ENCODE measurements at places on chromosomes 2 and 18. TPM values are rescaled to one million over a fixed set of nuclear protein-coding genes. Genes with fewer than 3 reads are reported as not detected.

DNA sequence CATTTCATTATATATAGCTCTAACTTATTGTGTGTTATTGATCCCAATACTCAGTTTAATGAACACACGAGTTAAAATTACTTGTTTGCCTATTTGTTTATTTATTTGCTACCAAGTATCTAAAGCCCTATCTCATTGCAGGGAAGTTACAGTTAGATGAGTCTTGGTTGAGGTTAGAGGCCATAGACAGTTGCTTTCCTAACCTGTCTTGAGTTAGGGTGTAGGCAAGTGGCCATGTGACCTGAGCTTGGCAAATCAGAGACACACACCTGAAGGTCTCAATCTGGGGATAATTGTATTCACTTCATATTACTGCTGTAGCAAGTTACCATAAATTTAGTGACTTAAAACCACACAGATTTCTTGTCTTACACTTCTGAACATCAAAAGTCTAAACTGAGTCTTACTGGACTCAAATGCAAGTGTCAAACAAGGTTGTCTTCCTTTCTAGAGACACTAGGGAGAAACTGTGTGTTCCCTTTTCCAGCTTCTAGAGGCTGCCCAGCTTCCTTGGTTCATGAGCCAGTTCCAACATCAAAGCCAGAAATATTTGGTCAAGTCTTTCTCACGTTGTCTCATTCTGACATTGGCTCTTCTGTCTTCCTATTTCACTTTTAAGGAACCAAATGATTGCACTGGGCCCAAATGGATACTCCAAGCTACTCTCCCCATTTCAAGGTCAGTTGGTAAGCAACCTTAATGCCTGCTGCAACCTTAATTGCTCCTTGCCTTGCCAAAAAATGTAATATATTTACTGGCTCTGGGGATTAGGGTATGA lies 39.7 kb downstream of the COL3A1 start:
- DNase-seq: no peak
- H3K4me3 ChIP-seq: no peak overlapping the region
- no peaks in the 10 kb centered on the region for H3K4me1 ChIP-seq
- no peak overlapping the region for H3K27ac ChIP-seq

The SERPINB3 gene
- total RNA-seq: not detected

- no peaks in the 10 kb centered on the region for H3K36me3 ChIP-seq
- H3K27ac ChIP-seq: no peak overlapping the region
- H3K4me1 ChIP-seq: no peaks in the 10 kb centered on the region
- no peak overlapping the region for H3K4me3 ChIP-seq
- no peak for DNase-seq
Observed at GRCh38 chr18:7417727-7418126, 149.4 kb upstream of the PTPRM start.

The C2orf80 gene
- not detected for total RNA-seq

The CRYBA2 gene
- not detected for total RNA-seq

DNA sequence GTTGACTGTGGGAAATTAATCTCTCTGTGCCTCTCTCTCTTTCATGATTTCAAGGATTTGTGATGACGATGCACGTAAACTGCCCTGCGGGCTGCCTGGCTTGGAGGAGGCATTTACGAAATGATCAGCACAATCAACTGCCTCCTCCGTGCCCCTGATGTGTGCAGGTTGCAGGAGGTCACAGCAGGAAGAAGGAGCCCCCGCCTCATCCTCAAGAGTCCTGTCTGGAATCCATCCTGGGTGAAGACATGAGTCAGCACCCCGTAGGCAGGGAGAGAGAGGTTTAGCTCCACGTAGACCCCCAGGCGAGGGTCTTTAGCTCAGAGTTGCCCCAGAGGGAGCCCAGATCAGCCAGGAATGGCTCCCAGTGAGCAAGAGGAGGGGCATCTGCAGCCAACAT lies 17.1 kb upstream of the TEX51 start:
- no peak for DNase-seq
- no peaks in the 10 kb centered on the region for H3K4me1 ChIP-seq
- no peak overlapping the region for H3K27ac ChIP-seq

The PRKRA gene
- 48.5 TPM for total RNA-seq

The CCDC85A gene
- not detected for total RNA-seq

GRCh38 chr18:70158992-70159717 lies 46.3 kb downstream of the RTTN start:
- no peaks in the 10 kb centered on the region for H3K4me1 ChIP-seq
- H3K27me3 ChIP-seq: no peaks in the 10 kb centered on the region
- no peaks in the 10 kb centered on the region for H3K36me3 ChIP-seq
- H3K27ac ChIP-seq: no peak overlapping the region

DNA sequence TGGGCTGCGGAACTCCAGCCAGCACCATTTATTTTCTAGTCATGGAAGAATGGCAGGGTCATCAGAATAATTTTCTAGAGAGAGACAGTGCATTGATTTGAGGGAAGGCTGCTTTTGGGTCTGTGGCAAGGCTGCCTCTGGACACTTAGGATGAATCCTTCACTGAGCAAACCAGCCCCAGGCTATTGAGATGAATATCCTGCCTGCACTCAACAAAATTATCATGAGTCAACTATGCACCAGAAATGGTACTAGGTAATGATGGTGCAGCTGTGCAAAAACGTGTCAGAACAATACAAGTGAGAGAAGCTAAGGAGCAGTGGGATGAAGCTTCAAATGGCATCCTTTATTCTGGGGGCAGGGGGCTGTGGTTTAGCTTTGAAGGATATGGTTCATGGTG lies 115.8 kb downstream of the SPHKAP start:
- no peaks in the 10 kb centered on the region for H3K27me3 ChIP-seq
- H3K4me1 ChIP-seq: no peaks in the 10 kb centered on the region

GRCh38 chr18:44453505-44453904 lies 227.2 kb upstream of the SETBP1 start:
- no peaks in the 10 kb centered on the region for H3K4me1 ChIP-seq
- no peak overlapping the region for H3K27ac ChIP-seq
- no peak for DNase-seq
- no peaks in the 10 kb centered on the region for H3K36me3 ChIP-seq
- H3K4me3 ChIP-seq: no peak overlapping the region

GRCh38 chr2:76295762-76296161 lies 585.0 kb upstream of the GCFC2 start:
- no peaks in the 10 kb centered on the region for H3K27me3 ChIP-seq
- DNase-seq: no peak
- no peak overlapping the region for H3K27ac ChIP-seq
- H3K4me3 ChIP-seq: no peak overlapping the region
- no peaks in the 10 kb centered on the region for H3K4me1 ChIP-seq
- H3K36me3 ChIP-seq: no peaks in the 10 kb centered on the region

The LBH gene
- 115 TPM for total RNA-seq

- no peak overlapping the region for H3K4me3 ChIP-seq
- DNase-seq: no peak
- no peak overlapping the region for H3K27ac ChIP-seq
- no peaks in the 10 kb centered on the region for H3K27me3 ChIP-seq
Observed at GRCh38 chr18:49030692-49031443, 80.1 kb upstream of the SMAD7 start.

GRCh38 chr2:42618116-42618515 lies 49.7 kb downstream of the MTA3 start:
- H3K27me3 ChIP-seq: no peaks in the 10 kb centered on the region
- H3K27ac ChIP-seq: no peak overlapping the region
- no peaks in the 10 kb centered on the region for H3K4me1 ChIP-seq

DNA sequence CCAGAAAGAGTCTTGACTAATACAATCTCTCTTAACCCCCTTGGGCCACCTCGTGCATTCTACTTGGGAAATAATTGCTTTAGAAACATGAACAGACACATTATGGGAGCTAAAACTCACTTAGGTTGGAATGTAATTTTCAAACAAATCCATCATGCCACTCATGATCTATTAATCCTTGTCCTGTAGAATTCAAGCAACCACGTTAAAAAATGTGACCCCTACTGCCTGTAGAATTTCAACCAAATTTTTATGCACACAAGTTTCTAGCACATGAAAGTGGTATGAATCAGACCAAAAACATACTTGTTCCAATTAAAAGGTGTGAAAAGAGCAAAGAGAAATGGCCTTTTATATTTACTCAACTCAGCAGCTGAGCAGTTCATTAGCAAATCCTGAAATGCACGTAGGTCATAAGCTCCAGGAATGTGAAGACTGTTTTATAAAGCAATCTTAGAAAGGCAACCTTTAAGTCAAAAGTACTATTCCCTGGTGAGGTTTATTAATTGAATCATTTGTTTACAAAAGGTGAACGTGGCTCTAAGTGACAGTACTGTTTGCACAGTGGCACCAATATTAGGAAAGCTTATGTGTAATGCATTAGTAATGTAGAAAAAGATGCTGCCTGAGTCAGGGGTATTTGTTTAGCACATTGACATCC lies 459.4 kb upstream of the UBE2E3 start:
- no peaks in the 10 kb centered on the region for H3K36me3 ChIP-seq
- no peak overlapping the region for H3K4me3 ChIP-seq
- H3K4me1 ChIP-seq: no peaks in the 10 kb centered on the region
- DNase-seq: no peak

DNA sequence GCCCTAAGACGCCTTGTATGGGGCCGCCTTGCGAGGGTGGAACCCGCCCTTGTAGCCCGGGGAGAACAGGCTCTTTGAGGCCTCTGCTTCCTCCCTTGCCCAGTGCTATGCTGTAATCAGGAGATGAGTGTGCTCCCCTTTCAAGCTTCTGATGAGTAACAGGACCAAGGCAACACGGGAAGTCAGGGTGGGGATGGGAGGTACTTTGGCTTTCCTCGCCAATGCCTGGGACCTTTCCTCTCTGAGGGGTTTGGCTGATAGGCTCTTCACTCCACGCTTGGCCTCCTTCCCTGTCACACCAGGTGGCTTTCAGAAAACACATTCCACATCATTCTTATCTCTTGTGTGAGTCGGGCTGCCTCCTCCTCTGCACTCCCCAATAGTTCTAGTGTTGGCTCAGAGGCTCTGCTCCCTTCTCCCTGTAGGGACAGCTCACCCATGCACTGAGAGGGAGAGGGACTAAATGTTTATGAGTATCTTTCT lies 223.7 kb upstream of the TRIB2 start:
- H3K27ac ChIP-seq: no peak overlapping the region
- H3K4me1 ChIP-seq: peaks cover 58% of the 10 kb centered on the region
- DNase-seq: no peak
- no peaks in the 10 kb centered on the region for H3K27me3 ChIP-seq
- H3K36me3 ChIP-seq: no peaks in the 10 kb centered on the region
- H3K4me3 ChIP-seq: no peak overlapping the region
